Fibroblast of skin of back (primary cell): ENCODE measurements at places on chromosomes 1 and 21.

DNA sequence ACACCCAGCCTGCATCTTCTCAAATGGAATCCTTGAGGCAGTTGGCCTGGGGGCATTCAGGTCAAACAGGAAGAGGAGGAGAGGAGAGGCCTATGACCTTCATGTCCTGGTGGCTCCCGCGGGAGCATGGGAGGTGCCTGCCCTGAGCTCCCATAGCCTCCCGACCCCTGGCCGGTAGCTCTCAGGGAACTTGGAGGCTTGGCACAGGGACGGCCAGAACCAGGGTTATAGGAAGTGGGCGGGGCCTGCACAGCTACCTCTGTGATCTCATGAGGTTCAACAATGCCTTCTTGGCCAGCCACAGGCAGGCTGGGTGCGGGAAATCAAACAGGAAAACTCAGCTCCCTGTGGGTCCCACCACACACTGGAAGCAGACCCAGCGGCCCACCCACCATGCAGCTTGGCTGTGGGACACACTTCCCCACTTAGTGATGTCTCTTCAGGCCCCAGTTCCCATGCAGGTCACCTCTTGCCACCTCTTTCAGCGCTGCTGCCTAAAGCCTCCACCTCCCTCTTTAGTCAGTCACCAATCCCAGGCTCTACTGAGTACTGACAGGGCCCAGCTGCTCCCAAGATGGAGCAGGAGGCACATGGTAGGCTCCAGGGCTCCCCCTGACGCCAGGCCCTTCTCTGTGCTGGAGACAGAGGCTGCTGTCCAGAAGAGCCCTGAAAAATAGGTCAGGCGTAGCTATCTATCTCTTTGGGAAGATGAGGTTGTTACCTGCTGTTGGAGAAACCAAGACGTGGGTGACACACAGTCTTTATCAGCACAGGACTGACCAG is at the start of gene SLFNL1:
Gene SLFNL1, minus strand, starts transcription at position 200 of the 783 bp plus-strand sequence. CDS start 1,065 bp downstream, outside the sequence.
- DNase-seq, result peak; percentile 32

GRCh38 chr1:18473195-18473815 is 7.4 kb upstream of the KLHDC7A start:
- no peak for DNase-seq

GRCh38 chr1:76037324-76037723 is 37.2 kb upstream of the ST6GALNAC3 start:
- DNase-seq, result no peak

- DNase-seq, result peak; percentile 72
These were observed 20.6 kb downstream of the CSF1 start for GRCh38 chr1:109931189-109931731.

GRCh38 chr1:191669629-191670028 is 488.6 kb upstream of the RGS18 start:
- peak; percentile 74 for DNase-seq
